ENCODE measurements at places on chromosomes 6 and 20.

GRCh38 chr6:136795996-136796395 is 3.7 kb upstream of the MAP3K5 start:
- no peak for DNase-seq

- DNase-seq, result no peak
These were observed 33.5 kb upstream of the VSTM2L start for GRCh38 chr20:37869334-37869861.

DNA sequence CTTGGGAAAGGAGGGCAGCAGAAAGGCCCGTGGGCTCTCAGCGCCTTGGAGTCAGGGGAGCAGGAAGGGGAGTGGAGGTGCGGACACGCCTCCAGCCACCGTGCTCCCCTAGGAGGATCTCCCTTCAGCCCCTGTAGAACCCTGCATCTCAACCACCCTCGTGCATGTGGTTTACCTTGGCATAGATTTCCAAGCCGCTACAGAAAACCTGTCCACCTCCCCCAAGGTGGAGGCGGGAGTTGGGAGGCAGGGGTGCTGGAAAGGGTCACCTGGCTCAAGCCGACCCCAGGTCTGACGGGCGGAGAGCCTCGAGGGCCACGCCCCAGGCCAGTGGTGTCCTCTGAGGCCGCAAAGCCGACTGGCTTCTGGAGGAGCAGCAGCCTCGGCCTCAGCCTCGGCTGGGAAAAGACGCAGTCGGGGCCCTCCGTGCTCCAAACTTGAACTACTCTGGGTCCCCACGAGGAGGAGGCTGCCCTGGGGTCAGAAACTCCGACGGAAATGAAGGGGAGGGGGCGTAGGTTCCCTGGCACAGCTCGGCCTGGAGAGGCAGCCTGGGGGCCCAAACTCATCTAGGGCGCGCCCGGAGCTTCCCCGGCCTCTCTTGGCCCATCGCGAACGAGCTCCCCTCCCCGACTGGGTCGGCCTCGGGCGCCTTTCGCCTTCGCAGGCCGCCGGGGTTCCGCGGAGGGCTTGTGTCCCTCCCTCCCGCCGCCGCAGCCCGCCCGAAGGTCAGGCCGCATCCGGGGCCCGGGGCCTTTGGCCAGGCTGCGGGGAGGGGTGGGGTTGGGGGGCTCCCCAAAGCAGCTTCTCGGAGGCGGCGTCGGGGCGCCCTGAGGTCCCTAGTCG is 6.3 kb upstream of the FOXF2 start:
- no peak for DNase-seq

DNA sequence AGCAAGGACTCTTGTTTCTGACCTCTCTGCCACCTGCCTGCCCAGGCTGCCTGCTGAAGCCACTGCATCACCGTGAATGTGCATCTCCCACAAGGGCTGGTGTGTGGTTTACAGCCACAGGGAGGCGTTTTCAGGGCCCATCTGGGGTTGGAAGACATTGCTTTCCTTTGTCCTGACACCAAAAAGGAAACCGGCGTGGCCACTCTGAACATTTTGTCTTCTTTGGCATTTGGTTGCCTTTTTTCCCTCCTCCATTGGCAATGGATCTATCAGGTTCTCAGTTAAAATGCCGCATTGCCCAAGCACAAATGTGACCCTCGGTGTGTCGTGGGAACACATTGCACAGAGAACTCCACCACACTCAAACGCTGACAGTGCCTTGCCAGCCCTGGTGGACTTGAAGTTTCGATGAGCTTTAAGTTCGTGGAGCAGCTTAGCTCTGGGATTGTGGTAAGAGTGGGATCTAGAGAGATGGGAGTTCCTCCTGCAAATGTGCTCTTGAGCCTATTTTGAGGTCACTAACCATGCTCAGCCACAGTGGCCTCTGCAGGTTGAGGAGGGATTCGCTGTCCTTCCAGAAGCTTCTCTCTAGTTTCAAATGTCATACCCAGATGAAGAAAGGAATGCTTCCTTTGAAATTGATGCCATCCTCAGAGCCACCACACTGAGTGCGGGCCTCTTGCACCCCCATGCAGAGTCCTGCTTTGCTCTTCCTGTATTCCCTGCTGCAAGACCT is 14.8 kb upstream of the PCK1 start:
- no peak for DNase-seq

GRCh38 chr20:20608641-20609040 is 103.8 kb downstream of the RALGAPA2 start:
- DNase-seq, result no peak

DNA sequence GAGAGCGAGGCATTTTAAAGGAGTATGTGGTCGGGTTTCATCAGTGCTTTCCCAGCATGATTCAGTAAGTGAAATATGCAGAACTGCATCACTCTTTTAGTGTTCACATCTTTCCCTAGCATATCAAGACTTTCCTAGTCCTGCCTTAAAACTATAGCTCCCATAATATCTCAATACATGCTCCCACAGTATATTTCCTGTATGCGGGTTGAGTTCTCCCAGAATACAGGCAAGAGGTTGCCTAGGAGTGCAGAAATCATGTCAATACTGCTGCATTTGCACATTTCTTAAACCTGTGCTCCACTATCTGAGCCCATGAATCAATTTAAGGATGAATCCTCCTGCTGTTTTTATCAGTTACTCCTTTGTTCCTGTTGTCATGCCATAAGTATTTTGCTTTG is 386.6 kb upstream of the SLC35B3 start:
- no peak for DNase-seq

- no peak for DNase-seq
These were observed 20.7 kb downstream of the COL19A1 start for GRCh38 chr6:69887026-69887425.

DNA sequence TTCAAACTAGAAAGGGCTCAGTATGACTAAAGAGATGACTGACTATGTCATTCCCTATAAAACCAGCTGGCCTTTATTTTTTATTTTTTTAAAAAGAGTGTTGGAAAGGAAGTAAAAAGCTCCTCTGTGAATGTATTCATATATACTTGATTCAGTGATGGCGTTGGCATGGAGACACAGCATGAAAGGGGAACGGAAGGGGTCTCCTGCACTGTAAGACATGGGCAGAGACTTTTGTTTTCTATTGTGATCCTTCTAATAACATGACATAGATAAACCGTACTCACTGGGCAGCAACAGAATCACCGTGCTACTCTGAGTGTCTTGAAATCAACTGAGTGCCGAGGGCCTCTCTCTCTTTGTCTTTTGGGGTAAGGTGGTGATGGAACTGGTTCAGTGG is 228.1 kb upstream of the RIN2 start:
- no peak for DNase-seq

GRCh38 chr20:63572788-63573646 is 1.0 kb downstream of the HELZ2 start:
- DNase-seq, result no peak

DNA sequence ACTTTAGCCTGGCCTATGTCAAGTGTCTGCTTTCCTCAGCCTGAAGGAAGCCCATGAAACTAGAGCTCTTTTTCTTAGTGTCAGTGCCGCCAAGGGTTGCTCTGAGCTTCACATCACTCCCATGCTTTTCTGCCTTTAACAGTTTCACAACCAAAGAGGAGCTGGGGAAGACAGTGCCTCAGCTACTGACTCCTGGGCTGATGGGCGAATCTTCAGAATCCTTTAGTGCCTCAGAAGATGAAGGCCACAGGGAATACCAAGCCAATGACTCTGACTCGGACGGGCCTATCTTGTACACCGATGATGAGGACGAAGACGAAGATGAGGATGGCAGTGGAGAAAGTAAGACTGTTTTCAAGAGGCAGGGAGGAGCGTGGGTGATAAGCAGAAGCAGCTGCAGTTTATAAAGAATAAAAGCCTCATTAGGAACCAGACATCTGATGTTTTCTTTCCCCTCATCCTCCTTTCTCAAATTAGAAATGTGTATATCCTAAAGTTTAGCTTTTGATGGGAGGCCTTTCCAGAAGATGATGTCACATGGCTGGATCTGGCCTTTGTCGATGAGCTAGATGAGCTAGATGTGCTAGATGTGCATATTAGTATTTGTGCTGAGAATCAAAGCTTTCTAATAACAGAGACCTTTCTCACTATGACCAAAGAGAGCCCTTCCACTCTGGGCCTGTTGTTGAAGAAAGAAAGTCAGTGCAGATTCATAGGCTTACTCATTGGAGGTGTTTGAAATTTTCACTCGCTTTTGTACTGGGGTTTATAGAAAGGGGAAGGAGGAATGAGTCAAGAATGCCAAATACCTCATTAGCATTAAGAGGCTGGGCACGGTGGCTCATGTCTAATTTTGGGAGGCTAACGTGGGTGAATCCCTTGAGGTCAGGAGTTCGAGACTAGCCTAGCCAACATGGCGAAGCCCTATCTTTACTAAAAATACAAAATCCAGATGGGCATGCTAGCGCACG is 70.7 kb upstream of the LTV1 start:
- DNase-seq, result no peak

DNA sequence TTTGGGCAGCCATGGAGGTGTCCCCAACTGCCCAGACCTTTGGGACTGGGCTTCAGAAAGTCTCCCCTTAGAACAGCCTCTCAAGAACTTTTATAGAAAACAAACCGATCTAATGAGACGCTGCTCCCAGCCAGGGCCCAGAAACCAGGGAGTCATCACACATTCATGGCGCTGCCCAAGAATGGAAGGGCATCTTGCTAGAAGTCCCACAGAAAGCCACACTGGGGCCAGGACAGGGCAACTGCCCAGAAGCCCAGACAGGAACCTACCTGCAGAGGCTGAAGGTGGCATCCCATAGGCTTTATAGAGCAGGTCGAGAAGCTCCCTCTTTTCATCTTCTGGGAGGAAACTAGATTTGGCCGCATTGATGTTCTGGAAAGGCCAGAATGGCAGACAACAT is 31.5 kb downstream of the ADA start:
- no peak for DNase-seq

- DNase-seq, result no peak
These were observed 315.1 kb downstream of the TFAP2C start for GRCh38 chr20:56943946-56944945.

DNA sequence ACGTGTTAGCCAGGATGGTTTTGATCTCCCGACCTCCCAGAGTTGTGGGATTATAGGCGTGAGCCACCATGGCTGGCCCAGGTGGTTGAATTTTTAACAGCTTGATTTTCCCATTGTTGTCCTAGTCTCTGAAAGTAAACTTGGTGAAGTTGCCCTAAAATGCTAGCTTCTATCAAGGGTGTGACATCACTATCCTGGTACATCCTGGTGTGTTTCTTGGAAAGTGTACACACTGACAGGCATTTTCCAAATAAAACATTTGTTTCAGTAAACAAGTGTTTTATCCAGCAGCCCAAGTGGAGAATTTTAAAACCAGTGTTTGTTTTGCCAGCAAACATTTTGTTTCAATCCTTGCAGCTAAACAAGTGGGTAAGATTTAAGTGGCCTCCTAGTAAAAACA is 40.5 kb upstream of the RREB1 start:
- DNase-seq, result no peak

DNA sequence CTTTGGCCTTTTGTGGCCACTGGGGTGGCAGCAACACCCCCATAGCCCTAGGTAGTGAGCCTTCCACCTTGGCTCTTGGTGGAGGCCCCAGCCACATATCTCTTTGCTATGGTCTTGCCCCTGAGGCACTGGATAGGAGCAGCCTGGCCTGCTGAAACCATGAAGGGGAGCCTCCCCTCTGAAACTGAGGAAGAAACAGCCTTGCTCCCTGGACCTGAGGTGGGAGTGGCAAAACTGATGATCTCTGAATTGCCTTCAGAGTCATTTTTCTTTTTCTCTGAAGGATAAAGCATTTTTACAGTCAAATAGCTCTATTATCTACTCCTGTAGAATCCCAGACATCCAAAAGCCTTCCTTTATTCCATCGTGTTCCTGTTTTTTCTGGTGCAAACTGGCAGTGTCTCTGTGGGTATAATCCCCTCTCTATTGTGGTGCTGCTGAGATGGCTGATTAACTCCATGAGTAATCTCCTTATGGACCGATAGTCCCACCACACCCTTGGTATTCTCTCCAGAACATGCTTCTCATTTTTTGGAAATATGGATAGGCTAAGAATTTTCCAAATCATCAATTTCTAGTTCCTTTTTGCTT is 22.0 kb upstream of the PRSS35 start:
- no peak for DNase-seq

GRCh38 chr6:99458319-99458718 is 33.2 kb upstream of the PNISR start:
- DNase-seq, result no peak

DNA sequence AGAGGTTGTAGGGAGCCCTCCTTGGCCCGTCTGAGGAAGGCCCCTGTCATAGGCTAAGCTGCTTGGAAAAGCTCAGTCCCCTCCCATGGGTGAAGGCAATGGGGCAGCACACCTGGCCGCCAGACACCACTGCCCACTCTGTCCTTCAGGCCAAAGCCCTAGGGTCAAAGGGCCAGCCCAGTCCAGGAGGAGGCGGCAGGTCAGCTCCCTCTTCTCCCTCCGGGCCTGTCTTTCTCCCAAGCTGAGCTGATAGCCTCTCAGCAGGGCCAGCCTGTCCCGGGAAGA is 5.1 kb upstream of the CLPSL2 start:
- DNase-seq, result no peak

DNA sequence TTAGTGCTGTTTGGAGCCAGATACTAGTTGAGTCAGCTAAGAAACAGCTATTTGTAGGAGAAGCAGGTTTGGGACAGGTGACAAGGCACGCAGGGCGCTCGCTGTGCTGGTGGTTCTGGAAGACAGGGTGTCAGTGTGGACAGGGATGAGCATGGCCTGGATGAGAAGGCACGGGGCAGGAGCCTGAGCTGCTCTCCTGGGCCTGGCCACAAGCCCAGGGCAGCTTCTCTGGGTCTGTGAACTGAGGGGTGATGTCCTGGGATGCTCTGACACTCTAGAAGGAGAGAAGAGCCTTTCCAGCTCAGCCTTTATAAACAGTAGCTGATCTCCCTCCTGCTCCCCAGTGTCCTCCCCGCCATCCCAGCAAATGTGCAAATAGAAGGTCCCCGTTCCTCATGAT is 37.9 kb downstream of the PLG start:
- DNase-seq, result no peak

GRCh38 chr6:47631269-47631772 is 67.1 kb upstream of the ADGRF4 start:
- DNase-seq, result no peak

GRCh38 chr6:11770546-11771466 is 7.8 kb downstream of the ADTRP start:
- DNase-seq, result peak; percentile 86

DNA sequence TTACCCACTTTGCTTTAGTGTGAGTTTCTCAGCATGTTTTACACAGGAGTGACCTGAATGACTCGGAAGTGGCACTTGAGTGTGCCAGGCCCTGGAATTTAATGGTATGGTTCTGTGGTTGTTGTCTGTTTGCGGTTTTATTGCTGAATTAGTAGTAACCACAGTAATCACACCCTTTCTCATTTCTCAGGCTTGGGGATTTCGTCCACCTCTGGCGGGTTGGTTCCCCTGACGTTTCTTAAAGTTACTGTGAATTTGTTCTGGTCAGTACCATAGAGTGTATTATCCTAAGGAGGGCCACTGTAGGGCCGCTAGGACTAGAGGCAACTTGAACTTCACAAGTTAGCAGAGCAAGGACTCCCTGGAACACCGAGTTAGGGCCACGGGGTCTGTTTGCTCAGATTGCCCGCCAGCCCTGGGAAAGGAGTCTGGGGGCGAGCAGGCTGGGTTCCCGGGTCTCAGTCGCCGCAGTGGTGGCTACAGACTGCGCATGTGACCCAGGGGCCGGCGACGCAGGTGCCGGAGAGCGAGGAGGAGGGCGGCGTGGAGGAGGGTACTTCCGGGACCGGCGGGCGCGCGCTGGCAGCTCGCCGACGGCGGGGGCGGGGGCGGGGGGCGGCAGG is 546 bp upstream of the KLHL32 start:
- no peak for DNase-seq
